ENCODE measurements at places on chromosomes 3 and 15. TPM values are rescaled to one million over a fixed set of nuclear protein-coding genes. Genes with fewer than 3 reads are reported as not detected.

The ACAA1 gene
- total RNA-seq = 44.3 TPM

- peaks cover 10% of the 10 kb centered on the region for H3K4me1 ChIP-seq
- H3K27ac ChIP-seq = peak overlapping the region; percentile 89
- peak overlapping the region; percentile 67 for H3K4me3 ChIP-seq
- H3K27me3 ChIP-seq = no peaks in the 10 kb centered on the region
- no peak for DNase-seq
- no peaks in the 10 kb centered on the region for H3K36me3 ChIP-seq
These were observed 76.4 kb downstream of the HES1 start for GRCh38 chr3:194212161-194212844.

DNA sequence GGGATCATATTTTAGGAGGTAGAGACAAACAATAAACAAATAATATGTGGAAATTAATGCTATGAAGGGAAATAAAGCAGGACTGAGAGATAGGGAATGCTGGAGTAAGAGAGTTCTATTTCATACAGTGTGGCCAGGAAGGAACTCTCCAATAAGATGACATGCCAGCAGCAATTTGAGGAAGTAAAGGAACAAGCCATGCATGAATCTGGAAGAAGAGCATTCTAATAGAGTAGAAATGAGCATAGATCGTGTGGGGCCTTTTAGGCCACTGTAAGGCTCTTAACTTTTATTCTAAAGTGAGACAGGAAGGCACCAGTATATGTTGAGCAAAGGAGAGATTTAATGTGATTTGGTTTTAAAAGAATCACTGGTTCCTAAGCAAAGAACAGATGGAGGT lies 126.3 kb downstream of the DMXL2 start:
- H3K27ac ChIP-seq = no peak overlapping the region
- no peaks in the 10 kb centered on the region for H3K4me1 ChIP-seq
- no peak overlapping the region for H3K4me3 ChIP-seq
- H3K36me3 ChIP-seq = no peaks in the 10 kb centered on the region
- DNase-seq = no peak
- no peaks in the 10 kb centered on the region for H3K27me3 ChIP-seq

DNA sequence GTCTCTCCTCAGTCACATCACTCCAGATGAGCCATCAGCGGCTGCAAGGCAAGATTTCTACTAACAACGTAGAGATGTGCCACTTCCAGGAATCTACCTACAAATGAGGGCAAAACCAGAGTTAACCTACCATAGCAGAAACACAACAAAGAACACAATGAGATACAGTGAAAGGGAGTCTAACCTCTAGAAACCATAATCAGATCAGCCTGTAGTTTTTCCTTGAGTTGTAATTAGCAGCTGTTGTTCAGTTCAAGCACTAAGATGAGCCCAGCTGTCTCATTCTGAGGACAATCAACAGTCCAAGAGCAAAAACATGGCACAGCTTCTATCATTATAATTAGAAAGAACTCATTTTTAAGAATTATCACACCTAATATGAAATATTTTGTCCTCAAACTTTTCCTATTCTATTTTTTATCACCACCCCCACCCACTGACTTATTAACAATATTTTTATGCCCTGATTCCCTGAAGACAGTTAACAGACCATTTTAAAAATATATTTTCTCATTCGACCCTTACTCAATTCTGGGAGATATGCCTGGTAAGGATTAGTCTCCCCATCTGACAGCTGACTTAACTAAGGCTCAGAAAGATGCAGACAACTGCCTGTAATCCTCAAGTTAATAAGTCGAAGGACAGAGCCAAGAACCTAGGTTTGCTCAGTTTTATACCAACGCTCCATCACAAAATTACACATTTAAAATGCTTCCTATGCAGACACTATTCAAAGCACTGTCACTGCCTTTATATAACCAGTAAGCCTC lies 50.1 kb downstream of the MAGI1 start:
- no peaks in the 10 kb centered on the region for H3K36me3 ChIP-seq
- H3K27me3 ChIP-seq = no peaks in the 10 kb centered on the region
- no peak overlapping the region for H3K4me3 ChIP-seq
- H3K27ac ChIP-seq = no peak overlapping the region
- H3K4me1 ChIP-seq = peaks cover 5% of the 10 kb centered on the region
- DNase-seq = no peak

The CLDN18 gene
- not detected for total RNA-seq

GRCh38 chr3:98545940-98546339 lies 14.2 kb downstream of the GPR15 start:
- no peaks in the 10 kb centered on the region for H3K27me3 ChIP-seq
- DNase-seq = no peak
- no peak overlapping the region for H3K27ac ChIP-seq
- no peak overlapping the region for H3K4me3 ChIP-seq
- no peaks in the 10 kb centered on the region for H3K4me1 ChIP-seq

DNA sequence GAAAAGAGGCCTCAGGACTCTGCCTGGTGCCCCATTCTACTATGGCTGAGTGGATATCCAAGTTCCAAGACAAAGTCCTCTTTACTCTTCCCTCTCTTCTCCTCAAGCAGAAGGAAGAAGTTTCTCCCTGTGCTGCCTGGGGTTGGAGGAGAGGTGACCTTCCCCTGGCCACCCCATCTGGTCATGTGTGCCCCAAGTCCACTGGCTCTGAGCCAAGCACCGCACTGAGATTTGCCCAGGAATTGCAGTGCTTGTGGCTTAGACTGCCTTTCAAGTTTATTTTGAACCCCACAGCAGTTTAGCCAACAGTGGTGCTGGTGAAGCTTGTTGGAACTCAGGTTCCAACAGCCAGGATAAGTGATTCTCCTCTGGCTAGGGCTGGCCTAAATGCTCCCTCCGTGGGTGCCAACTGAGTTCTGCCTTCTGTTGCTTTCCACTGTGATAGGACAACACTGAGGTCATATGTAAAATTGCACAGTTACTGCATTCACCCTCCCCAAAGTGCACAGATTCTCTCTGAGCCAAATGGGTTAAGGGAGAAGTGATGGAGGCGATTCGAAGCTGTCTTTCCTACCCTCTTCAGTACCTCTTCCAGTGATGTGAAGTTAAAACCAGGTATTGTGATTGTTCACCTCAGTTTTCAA lies 69.9 kb downstream of the TMCO5A start:
- DNase-seq = no peak
- no peak overlapping the region for H3K4me3 ChIP-seq
- H3K36me3 ChIP-seq = no peaks in the 10 kb centered on the region
- no peak overlapping the region for H3K27ac ChIP-seq
- H3K4me1 ChIP-seq = no peaks in the 10 kb centered on the region

GRCh38 chr3:46778101-46778500 lies 60.4 kb upstream of the PRSS50 start:
- H3K4me1 ChIP-seq = no peaks in the 10 kb centered on the region
- DNase-seq = no peak
- H3K36me3 ChIP-seq = peaks cover 10% of the 10 kb centered on the region
- H3K27ac ChIP-seq = no peak overlapping the region
- H3K4me3 ChIP-seq = no peak overlapping the region
- no peaks in the 10 kb centered on the region for H3K27me3 ChIP-seq

- no peak overlapping the region for H3K27ac ChIP-seq
- peaks cover 91% of the 10 kb centered on the region for H3K36me3 ChIP-seq
- no peaks in the 10 kb centered on the region for H3K4me1 ChIP-seq
- no peak for DNase-seq
- H3K4me3 ChIP-seq = no peak overlapping the region
These were observed 37.9 kb downstream of the TUBGCP4 start for GRCh38 chr15:43408789-43409188.

GRCh38 chr3:127011270-127011992 lies 28.5 kb downstream of the PLXNA1 start:
- no peaks in the 10 kb centered on the region for H3K27me3 ChIP-seq
- no peak for DNase-seq
- H3K4me1 ChIP-seq = no peaks in the 10 kb centered on the region
- peaks cover 33% of the 10 kb centered on the region for H3K36me3 ChIP-seq

The SMCO1 gene
- total RNA-seq = not detected

- no peaks in the 10 kb centered on the region for H3K4me1 ChIP-seq
- DNase-seq = no peak
- no peak overlapping the region for H3K27ac ChIP-seq
- no peak overlapping the region for H3K4me3 ChIP-seq
- H3K36me3 ChIP-seq = no peaks in the 10 kb centered on the region
These were observed 21.8 kb downstream of the MGLL start for GRCh38 chr3:127800508-127800907.

DNA sequence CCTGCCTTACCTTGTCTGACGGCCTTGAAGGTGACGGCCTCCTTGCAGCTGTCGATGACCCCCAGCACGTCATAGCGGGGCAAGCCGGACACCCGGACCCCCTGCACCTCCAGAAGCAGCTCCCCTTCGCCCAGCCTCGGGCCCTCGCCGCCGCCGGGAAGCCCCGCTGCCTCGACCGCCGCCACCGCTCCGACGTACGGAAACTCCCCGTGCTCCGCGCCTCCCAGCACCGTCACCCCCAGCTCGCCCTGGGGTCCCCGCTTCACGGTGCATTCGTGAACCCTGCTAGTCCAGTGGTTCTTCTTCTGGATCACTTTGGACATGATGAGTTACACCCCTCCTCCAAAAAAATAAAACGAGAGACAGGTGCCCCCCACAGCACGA lies 740 bp downstream of the MAGI1 start:
- no peak for DNase-seq
- peaks cover 8% of the 10 kb centered on the region for H3K4me1 ChIP-seq
- H3K36me3 ChIP-seq = peaks cover 10% of the 10 kb centered on the region
- H3K4me3 ChIP-seq = peak overlapping the region; percentile 95
- no peak overlapping the region for H3K27ac ChIP-seq
- no peaks in the 10 kb centered on the region for H3K27me3 ChIP-seq

GRCh38 chr15:69536726-69537512 lies 84.3 kb downstream of the RPLP1 start:
- peaks cover 3% of the 10 kb centered on the region for H3K4me1 ChIP-seq
- H3K36me3 ChIP-seq = no peaks in the 10 kb centered on the region
- peak; percentile 41 for DNase-seq
- H3K4me3 ChIP-seq = no peak overlapping the region
- no peaks in the 10 kb centered on the region for H3K27me3 ChIP-seq
- H3K27ac ChIP-seq = no peak overlapping the region

The SCN5A gene
- 8.0 TPM for total RNA-seq

GRCh38 chr3:2727610-2728318 lies 382.4 kb downstream of the IL5RA start:
- no peaks in the 10 kb centered on the region for H3K36me3 ChIP-seq
- peaks cover 2% of the 10 kb centered on the region for H3K4me1 ChIP-seq
- no peak for DNase-seq
- H3K4me3 ChIP-seq = no peak overlapping the region
- no peaks in the 10 kb centered on the region for H3K27me3 ChIP-seq

GRCh38 chr15:44186705-44187104 lies 8.4 kb downstream of the FRMD5 start:
- H3K36me3 ChIP-seq = no peaks in the 10 kb centered on the region
- DNase-seq = no peak
- no peaks in the 10 kb centered on the region for H3K27me3 ChIP-seq
- no peaks in the 10 kb centered on the region for H3K4me1 ChIP-seq
- no peak overlapping the region for H3K4me3 ChIP-seq

- H3K4me3 ChIP-seq = no peak overlapping the region
- DNase-seq = no peak
- no peaks in the 10 kb centered on the region for H3K36me3 ChIP-seq
- no peak overlapping the region for H3K27ac ChIP-seq
- H3K4me1 ChIP-seq = no peaks in the 10 kb centered on the region
- no peaks in the 10 kb centered on the region for H3K27me3 ChIP-seq
These were observed 63.2 kb upstream of the ATP11B start for GRCh38 chr3:182729903-182730674.

The ISLR2 gene
- total RNA-seq = 0.09 TPM

DNA sequence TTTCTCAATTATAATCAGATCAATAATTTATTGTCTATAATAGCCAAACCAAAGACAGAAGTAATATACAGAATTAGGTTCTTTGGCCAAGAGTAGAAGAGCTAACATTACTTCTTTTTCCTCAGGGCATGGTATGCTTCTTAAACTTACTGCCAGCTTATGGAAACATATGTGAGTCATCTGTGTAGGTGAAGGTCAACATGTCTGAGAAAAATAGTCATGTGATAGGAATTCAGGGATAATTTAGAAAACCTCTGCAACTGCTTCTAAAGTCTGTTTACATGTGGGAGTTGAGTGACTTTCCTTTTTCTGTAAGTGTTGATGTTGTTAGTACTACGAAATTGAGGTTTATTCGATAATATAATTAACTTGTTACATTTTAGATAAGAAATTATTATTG lies 19.2 kb upstream of the MAP6D1 start:
- DNase-seq = no peak
- no peaks in the 10 kb centered on the region for H3K27me3 ChIP-seq
- H3K4me3 ChIP-seq = no peak overlapping the region
- no peak overlapping the region for H3K27ac ChIP-seq

DNA sequence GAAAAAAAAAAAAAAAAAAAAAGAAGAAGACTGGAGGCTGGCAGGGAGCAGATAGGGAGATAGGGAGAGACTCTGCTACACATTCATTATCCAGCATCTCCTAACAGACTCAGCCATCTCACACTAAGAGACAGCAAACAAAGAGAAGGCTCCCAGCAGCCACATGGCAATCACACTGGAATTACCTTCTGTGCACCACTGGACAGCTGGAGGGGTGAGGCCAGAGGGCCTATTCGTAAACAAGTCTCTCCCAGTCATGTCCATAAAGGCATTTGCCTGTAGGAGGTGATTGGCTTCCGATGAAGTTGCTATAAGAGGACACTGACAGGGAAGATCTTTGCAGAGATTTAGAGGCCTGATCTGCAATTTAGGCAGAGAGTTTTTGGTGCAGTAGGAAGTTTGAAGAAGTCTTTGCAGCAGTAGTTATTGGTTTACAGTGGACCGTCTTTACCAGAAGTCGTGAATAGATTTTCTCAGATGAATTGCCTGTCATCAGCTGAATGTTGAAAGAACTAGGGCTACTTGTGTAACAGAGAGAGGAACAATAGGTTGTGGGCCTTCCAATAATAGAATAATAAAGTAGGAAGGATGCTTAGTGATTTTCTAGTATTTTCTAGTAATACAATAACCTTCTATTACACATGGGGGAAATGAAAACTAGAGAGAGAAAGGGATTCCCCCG lies 89.7 kb downstream of the TP63 start:
- no peak for DNase-seq
- H3K27ac ChIP-seq = no peak overlapping the region
- no peaks in the 10 kb centered on the region for H3K4me1 ChIP-seq
- no peak overlapping the region for H3K4me3 ChIP-seq

GRCh38 chr15:41940441-41940857 lies 31.9 kb downstream of the EHD4 start:
- no peak overlapping the region for H3K4me3 ChIP-seq
- H3K4me1 ChIP-seq = no peaks in the 10 kb centered on the region
- H3K27ac ChIP-seq = no peak overlapping the region
- no peaks in the 10 kb centered on the region for H3K27me3 ChIP-seq

The MKRN2OS gene
- total RNA-seq = 0.44 TPM

The ANKRD63 gene
- 0.26 TPM for total RNA-seq

- H3K36me3 ChIP-seq = no peaks in the 10 kb centered on the region
- no peak overlapping the region for H3K4me3 ChIP-seq
- H3K27me3 ChIP-seq = no peaks in the 10 kb centered on the region
- no peak overlapping the region for H3K27ac ChIP-seq
- no peaks in the 10 kb centered on the region for H3K4me1 ChIP-seq
- DNase-seq = no peak
These were observed 110.5 kb downstream of the NR2F2 start for GRCh38 chr15:96440978-96441377.

- H3K27me3 ChIP-seq = no peaks in the 10 kb centered on the region
- no peaks in the 10 kb centered on the region for H3K36me3 ChIP-seq
- DNase-seq = no peak
- no peak overlapping the region for H3K4me3 ChIP-seq
- no peak overlapping the region for H3K27ac ChIP-seq
These were observed 260.5 kb downstream of the C3orf38 start for GRCh38 chr3:88410259-88410658.

The MAP6D1 gene
- total RNA-seq = 7.1 TPM

- H3K4me1 ChIP-seq = peaks cover under 1% of the 10 kb centered on the region
- H3K4me3 ChIP-seq = no peak overlapping the region
- no peak for DNase-seq
- peaks cover 25% of the 10 kb centered on the region for H3K36me3 ChIP-seq
- H3K27me3 ChIP-seq = no peaks in the 10 kb centered on the region
These were observed 11.5 kb downstream of the MB21D2 start for GRCh38 chr3:192905980-192906678.

The STARD9 gene
- total RNA-seq = 5.1 TPM
